Epithelial cell of proximal tubule (primary cell): ENCODE measurements at places on chromosomes 5 and 9. TPM values are rescaled to one million over a fixed set of nuclear protein-coding genes. Genes with fewer than 3 reads are reported as not detected.
A peak's percentile ranks its signal among the peaks of the same experiment; 100 is the strongest.

GRCh38 chr9:92882276-92882675 lies 4.4 kb upstream of the ZNF484 start:
- DNase-seq, result no peak

DNA sequence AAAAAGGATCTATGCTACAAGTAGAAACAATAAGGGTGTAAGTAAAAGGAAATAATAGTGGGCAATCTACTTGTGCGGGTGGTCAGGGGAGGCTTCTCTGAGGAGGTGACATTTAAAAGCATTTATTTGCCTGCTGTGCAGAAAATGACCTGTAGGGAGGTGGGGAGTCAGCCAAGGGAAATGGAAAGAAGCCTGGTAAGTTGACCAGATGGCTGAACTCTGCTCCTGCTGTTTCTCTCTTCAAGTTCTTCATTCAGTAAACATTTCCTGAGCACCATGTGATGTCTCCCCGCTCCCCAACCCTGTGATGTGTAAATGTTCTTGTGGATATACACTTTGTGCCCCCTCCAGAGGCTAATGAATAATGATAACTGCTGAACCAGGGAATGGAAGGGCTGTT lies 9.9 kb upstream of the SPIN1 start:
- DNase-seq, result no peak

The UQCRQ gene
- 288 and 304 TPM in 2 replicates for total RNA-seq

DNA sequence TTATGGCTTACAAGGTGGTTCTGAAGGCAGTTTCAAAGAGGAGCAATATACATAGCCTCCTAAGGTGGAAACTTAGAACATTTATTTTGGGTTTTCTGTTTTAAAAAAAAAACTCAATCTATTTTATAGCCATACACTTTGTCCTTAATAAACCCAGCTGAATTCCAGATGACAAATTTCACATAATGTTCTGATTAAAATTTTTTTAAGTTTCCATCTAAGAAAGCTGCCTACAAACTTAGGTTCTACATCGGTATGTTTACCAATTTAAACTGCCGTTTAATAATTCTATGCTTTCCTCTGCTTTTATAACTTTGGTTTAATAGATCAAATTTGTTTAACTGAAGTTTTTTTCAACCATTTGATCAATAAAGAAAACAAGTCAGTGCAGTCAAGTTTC lies 12.5 kb downstream of the NR3C1 start:
- no peak for DNase-seq

GRCh38 chr9:33032865-33033264 lies 7.8 kb downstream of the DNAJA1 start:
- no peak for DNase-seq

- no peak for DNase-seq
Observed at GRCh38 chr9:36679710-36680109, 107.0 kb downstream of the MELK start.

- DNase-seq, result no peak
Observed at GRCh38 chr9:87867391-87867790, 15.3 kb upstream of the SPATA31E1 start.

DNA sequence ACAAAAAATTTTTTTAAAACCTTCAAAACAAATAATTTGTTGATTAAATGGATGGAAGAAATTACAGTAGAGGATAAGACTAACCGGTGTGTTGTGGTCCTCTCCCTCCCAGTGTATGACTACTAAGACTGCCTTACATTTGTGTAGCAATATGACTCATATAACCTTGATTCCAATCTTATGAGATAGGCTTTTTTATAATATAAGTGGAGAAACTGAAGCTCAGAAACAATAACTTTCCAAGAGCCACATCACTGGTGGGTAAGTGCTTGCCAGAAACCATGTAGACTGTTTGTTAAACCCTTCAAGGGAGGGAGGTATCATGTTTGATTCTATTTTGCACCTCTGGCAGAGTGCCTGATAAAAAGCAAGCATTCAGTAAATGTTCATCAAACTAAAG lies 47.5 kb downstream of the NLN start:
- DNase-seq, result peak; percentile 54

The CKS2 gene
- total RNA-seq, result 414 and 790 TPM in 2 replicates

GRCh38 chr9:17065062-17065461 lies 69.8 kb upstream of the CNTLN start:
- no peak for DNase-seq

DNA sequence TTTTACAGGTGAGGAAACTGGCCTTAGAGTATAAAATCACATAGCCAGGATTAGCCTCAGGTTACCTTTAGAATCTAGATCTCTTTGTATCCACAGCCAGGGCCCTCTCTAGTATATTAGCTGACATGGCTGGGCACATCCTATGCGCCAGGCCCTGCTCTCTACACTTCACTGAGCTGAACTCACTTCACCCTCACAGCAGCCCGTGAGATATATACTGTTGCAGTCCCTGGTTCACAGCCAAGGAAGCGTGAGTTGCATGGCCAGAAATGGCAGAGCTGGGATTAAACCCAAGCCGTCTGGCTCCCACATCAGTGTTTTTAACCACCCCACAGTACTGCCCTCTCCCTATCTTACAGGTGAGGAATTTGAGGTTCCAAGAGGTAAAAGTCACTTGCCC lies 58.4 kb downstream of the DAB2IP start:
- DNase-seq, result no peak

DNA sequence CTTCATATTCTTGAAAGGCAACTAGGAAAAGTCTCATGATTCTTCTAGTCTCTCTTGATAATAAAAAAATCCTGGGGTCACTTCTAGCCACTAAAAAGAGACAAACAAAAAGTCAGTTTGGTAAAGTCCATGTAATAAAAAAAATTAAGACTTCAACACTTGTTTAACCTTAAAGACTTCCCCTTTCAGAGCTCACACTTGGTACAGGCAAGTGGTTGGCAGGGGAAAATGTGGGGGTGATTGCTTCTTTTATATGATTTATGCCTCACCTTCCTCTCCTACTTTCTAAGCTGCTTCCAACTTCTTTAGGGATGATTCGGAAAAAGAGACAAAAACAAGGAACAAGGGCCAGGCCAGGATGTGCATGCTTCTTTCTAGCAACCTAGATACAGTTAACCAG lies 5.1 kb upstream of the ERCC6L2 start:
- no peak for DNase-seq

DNA sequence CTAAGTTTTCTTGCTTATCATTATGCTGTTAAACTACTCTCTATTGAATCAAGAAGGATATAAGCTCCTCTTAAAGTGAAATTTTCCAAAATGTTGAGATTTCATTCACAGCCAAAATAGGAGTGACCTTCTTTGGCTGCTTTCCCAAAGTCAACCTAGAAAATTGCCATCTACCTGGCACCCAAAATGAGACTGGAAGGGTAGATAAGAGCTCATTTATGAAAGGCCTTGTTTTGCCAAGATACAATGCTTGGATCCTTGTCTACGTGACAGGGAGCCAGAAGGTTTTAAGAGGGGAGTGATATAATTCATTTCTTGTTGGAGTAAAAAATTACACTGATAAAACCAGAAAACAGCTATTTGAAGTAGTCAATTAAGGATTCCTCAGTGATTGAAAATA lies 287.1 kb downstream of the IZUMO3 start:
- no peak for DNase-seq

DNA sequence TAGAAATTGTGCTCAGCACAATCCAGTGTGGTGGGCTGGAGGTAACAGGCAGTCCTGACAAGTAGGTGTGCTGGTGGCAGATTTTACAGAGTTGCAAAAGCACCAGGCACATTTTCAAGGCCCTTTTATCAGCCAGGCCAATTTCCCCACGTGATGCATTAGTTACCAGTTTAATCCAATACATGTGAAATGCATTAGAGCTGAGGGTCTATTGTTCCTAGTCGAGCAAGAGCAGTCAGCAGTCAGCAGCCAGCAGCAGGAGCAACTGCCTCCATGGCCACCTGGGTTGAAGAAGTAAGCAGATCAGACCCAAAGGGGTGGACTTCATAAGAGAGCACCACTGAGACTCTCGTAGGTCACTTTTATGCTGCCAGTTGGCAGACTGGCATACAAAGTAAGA lies 76.7 kb downstream of the EPB41L4A start:
- DNase-seq, result no peak

DNA sequence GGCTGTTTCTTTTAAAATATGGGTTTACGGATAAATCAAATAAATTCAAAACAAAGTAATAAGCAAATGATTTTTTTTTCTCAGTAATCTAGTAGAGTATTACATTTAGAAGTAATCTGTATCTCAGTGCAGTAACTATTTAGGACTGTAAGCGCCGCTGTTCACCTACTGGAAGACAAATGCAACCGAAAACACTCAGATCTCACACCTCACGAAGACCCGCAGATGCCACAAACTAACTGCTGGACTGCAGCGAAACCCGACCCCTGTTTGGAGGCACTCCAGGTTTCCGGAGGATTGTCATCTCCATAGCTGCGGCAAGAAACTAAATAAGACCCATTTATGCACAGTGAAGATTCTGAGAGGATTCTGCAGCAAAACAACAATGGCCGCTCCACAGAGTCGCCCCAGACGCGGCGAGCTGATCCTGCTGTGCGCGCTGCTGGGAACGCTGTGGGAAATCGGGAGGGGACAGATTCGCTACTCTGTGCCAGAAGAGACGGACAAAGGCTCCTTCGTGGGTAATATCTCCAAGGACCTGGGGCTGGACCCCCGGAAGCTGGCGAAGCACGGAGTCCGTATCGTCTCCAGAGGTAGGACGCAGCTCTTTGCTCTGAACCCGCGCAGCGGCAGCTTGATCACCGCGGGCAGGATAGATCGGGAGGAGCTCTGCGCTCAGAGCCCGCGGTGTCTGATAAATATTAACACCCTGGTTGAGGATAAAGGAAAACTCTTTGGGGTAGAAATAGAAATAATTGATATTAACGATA lies at the start of gene PCDHGA8:
Gene PCDHGA8 (plus strand): TSS at position 205 of the 770 bp plus-strand sequence. CDS start 181 bp downstream, at position 386.
- DNase-seq, result no peak

DNA sequence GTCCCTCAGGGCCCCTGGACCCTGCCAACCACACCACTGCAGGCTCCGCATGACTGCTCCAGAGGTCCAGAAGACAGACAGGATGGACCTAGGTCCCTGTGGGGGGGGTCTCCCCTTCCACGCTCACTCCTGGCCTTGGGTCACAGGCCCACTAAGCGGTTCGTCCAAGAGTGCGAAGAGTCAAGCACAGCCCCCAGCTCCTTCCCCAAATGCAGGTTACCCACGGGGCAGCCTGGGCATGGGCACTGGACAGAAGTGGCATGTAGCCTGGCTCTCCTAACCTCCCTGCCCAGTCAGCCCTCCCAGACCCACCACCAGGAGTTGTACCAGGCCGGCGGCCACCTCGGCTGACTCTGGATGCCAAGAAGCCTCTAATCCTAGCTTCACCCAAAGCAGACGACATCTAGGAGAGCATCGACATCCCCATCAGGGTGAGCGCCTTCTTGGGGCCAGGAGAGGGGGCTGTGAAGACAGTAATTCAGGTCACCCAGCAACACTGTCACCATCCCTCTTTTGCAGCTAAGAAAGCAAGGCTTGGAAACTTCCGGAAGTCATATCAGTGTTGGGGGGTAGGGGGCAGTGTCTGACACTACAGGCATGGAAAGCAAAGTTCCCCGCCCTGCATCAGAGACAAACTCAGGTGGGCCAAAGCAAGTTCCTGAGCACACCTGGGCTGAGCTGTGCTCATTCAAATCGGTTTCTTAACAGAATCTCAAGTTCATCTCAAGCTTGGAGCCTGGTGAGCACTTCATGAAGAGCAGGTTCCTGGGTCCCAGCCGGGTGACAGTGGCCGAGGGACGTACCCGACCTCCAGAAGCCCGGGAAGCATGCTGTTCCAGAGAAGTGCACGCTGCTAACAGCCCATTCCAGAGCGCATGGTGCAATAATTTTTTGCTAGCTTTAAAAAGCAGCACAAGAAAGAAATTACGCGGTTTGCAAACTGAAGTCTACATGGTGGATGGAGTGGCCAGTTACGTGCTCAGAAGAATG lies 68.7 kb downstream of the SEMA4D start:
- no peak for DNase-seq

DNA sequence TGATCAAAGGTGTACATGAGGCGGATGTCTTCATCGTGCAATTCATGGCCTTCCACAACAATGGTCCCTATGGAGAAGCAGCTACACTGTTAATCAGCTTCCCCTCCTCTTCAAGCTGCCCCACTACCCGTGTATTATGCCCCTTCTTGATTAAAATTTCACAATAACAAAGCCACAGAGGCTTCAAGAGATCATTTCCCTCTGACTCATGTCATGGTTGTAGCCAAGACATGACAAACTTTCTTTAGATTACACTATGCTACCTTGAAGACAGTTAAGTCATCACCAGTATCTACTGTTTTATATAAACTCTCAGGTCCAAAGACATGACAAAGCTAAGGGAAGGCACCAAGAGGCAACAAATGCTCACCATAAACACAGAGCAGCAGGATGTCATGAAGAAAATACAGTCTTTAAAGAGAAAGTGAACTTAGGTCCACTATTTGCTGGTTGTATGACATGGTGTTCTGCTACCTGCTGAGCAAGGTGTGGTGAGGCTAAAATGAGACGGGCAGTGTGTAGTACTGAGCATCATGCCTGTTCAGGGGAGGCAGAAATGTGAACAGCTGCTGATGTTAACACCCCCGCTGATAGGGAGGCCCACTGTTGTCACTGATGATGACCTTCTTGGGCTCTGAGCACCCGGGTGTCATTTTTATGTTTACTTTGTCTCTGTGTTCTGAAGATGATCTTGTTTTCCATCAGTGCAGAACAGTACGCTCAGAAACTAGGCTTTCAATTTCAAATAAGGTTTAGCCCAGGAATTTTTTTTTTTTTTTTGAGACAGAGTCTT lies 48.3 kb downstream of the IARS1 start:
- DNase-seq, result peak; percentile 66

- no peak for DNase-seq
Observed at GRCh38 chr5:31502506-31502905, 29.4 kb downstream of the DROSHA start.

The MRPS27 gene
- total RNA-seq, result 54.4 and 86.3 TPM in 2 replicates

The IFNK gene
- not detected in 2 replicates for total RNA-seq

GRCh38 chr5:79267180-79267579 lies 31.2 kb downstream of the JMY start:
- DNase-seq, result no peak

DNA sequence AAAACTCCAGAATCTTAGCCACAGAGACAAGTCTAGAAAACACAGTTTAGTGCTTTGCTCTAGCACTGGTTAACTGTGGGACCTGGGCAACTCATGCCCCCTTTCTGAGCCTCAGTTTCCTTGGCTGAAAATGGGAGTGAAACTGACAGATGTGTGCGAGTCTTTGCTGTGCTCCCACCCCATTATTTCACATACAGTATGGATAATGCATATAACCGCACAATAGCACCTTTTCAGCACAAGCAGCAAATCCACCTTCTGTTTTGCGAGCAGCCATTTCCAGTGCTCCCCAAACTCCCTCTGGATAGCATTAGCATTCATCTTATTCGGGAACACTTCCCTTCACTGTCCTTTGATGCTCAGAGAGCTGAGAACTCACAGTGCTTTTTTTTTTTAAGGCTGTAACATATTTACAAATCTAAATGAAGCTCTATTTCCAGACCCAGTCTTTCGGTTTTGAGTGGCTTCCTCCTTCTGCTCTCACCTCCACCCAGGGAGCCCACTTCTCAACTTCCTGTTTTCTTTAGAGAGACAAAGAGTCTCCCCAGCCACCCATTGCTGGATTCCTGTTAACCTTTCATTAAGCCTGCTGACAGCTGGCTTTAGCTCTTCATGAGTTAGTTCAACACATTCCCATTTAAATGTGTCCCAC lies 49.2 kb downstream of the TIMD4 start:
- DNase-seq, result no peak

The IL12B gene
- not detected in 2 replicates for total RNA-seq
